ENCODE measurements at places on chromosomes 7 and 10.
A peak's percentile ranks its signal among the peaks of the same experiment; 100 is the strongest.

- DNase-seq, result peak; percentile 25
Observed at GRCh38 chr7:41925946-41926345, 223.1 kb upstream of the INHBA start.

- DNase-seq, result no peak
Observed at GRCh38 chr7:12474035-12474434, 70.4 kb upstream of the VWDE start.

DNA sequence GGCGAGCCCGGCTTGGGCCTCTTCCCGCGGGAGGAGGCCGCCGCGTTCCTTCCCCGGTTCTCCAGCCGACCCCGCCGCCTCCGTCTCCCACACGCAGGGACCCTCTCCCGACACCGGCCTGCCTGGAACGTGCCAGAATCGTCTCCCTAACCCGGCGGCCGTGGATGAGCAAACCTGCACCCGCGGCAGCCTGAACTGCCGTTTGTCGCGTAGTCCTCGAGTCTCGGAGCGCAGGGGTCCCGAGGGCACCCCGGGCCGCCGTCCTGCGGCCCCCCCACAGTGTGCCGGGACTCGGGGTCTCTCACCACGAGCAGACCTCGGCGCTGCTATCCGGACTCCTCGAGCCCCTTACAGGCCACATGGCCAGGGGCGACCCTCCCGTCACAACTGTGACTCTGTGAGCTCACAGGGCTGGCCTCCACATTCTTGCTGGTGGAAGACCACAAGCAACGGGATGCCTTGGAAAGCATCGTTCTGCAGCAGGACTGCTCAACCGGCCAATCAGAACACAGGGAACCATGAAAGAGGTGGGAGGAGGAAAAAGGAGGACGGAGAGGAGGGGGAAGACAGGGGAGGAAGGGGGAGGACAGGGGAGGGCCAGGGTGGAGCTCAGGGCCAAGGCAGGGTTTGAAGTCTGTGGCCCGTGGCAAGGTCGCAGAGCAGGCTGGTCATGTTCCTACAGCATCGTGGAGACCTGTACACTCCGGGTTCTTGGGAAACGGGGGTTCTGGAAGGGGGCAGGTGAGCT is 276.9 kb downstream of the DNAJB6 start:
- DNase-seq, result peak; percentile 17

GRCh38 chr7:90320801-90321494 is at the start of gene FAM237B:
FAM237B (minus strand) TSS chr7:90321304; CDS start chr7:90319748, 1,556 bp downstream.
- DNase-seq, result peak; percentile 36

- peak; percentile 69 for DNase-seq
Observed at GRCh38 chr10:22615819-22616499, 98.4 kb downstream of the PIP4K2A start.

- DNase-seq, result peak; percentile 52
Observed at GRCh38 chr7:100965723-100966541, 3.4 kb upstream of the MUC12 start.

GRCh38 chr10:11145495-11145855 is 127.8 kb downstream of the CELF2 start:
- no peak for DNase-seq

- DNase-seq, result peak; percentile 3
Observed at GRCh38 chr7:108268200-108268820, 138.1 kb upstream of the LAMB4 start.

DNA sequence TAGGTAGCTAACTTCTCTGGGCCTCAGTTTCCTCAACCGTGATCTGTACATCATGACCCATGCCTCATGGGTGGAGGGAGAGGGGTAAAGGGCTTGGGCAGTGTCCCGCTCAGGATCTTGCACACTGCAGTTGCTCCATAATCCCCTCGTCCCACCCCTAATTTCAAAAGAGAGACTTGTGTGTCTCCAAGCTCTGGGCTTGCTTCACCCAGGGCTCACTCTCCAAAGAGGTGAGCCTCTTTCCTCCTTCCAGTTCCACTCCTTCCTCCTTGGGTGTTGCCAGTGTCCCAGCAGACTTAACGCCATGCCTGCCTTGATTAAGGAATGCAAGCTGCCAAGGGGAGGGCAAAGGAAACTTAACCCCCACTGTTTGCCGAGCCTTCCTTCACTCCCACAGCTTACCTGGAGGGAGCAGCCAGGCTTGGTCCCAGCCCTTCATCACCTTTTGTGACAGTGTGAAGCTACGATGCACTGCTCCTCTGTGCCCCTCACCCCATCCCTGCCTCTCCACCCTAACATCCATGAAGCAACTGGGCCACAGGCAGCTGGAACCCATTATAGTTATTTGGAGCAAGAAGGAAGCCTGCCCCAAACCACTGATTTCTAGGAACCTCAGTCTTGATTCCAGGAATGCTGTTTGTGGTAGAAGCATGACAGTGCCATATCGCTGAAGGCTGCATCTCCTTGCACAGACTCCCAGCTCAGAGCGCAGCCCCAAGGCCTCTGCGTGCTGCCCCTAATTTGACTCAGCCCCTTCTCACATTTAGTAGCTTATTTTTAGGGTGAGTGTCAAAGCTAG is 363.3 kb downstream of the TNS3 start:
- DNase-seq, result peak; percentile 31

- DNase-seq, result no peak
Observed at GRCh38 chr10:115239761-115240160, 146.6 kb downstream of the ATRNL1 start.

- no peak for DNase-seq
Observed at GRCh38 chr10:60149003-60149402, 240.7 kb downstream of the ANK3 start.

- DNase-seq, result no peak
Observed at GRCh38 chr10:49010295-49010694, 70.7 kb upstream of the LRRC18 start.

GRCh38 chr7:130768854-130769253 is 34.8 kb upstream of the KLF14 start:
- no peak for DNase-seq

- DNase-seq, result no peak
Observed at GRCh38 chr10:61941202-61941681, 39.7 kb downstream of the ARID5B start.

DNA sequence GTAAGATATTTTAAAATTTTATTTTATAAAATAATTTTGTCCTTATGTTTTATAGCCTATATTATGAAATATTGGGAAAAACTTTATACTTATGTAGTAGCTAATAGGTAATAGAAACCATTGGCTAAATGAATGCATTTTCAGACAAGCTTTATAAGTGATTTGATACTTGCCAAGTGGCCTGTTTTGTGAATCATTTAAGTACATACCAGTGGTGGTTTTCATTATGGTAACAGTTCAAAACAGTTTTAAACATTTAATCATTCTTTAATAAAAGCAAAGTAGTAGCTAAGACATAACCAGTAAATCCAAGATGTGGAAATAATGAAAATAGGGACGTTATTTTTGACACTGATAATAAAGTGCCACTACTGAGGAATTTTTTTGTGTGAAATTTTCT is 182.2 kb downstream of the PHF14 start:
- peak; percentile 18 for DNase-seq

DNA sequence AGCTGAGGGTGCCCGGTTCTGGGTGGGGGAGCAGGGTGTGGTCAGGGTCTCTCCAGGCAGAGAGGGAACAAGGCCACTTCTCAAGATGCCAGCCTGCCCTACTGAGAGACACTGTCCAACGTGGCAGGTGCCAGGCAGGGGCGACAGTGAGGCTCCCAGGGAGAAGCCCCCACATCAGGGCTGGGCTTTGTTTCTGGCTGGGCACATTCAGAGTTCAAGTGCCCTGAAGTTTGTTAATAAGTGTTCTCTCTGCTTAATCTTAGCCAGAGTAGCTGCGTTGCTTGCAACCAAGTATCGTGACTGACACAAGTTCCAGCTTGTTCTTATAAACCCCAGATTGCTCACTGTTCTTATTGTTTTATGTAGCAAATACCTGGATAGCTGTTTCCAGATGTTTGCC is 21.8 kb downstream of the FOXL3 start:
- DNase-seq, result no peak

GRCh38 chr7:108920490-108920889 is 350.8 kb downstream of the DNAJB9 start:
- no peak for DNase-seq

- no peak for DNase-seq
Observed at GRCh38 chr10:77332256-77332655, 305.4 kb downstream of the KCNMA1 start.

DNA sequence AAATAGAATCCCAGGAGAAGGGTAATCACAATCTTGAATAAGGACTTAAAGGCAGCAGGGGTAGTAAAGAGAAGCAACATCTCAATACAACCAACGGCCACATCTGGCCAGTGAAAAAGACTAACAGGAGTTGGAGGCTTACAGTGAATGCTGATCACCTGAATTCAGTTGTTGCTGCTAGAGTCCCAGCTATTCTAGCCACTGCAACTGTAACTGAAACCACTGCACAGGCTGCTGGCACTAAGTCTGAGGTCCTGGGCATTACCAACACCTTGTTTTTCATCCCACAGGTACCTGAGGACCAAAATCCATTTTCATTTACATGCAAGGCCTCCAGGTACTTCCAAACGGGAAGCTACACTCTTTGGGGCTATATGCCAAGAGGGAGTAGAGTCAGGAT is 44.4 kb downstream of the TPK1 start:
- DNase-seq, result no peak

GRCh38 chr7:98653601-98654310 is 36.7 kb downstream of the NPTX2 start:
- DNase-seq, result no peak

GRCh38 chr7:1560620-1561031 is 4.6 kb upstream of the TMEM184A start:
- DNase-seq, result no peak

GRCh38 chr7:77479536-77480088 is 57.5 kb upstream of the PTPN12 start:
- DNase-seq, result peak; percentile 22

DNA sequence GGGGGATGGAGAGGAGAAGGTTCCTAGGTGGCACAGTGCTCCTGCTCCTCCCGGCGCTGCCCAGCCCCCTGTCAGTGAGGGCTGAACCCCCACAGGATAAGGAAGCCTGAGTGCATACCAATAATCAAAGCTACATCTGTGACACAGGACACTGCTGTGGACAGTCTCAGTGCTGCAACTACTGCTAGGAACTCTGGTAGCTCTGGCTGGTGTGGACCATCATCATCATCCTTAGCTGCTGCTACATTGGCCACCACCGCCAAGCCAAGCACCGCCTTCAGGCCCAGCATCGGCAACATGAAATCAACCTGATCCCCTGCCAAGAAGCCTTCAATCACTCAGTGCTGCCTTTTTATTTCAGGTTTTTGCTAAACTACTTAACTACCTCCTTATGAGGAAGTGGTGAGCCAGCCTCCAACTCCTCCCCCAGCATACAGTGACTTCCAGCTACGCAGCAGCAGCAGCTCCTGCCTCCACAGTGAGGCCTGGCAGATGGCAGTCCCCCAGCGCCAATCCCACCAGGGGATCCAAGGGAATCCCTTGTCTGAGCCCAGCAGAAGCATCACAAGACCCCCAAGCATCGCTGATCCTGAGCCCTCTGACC is 32.1 kb upstream of the SLC26A4 start:
- no peak for DNase-seq

DNA sequence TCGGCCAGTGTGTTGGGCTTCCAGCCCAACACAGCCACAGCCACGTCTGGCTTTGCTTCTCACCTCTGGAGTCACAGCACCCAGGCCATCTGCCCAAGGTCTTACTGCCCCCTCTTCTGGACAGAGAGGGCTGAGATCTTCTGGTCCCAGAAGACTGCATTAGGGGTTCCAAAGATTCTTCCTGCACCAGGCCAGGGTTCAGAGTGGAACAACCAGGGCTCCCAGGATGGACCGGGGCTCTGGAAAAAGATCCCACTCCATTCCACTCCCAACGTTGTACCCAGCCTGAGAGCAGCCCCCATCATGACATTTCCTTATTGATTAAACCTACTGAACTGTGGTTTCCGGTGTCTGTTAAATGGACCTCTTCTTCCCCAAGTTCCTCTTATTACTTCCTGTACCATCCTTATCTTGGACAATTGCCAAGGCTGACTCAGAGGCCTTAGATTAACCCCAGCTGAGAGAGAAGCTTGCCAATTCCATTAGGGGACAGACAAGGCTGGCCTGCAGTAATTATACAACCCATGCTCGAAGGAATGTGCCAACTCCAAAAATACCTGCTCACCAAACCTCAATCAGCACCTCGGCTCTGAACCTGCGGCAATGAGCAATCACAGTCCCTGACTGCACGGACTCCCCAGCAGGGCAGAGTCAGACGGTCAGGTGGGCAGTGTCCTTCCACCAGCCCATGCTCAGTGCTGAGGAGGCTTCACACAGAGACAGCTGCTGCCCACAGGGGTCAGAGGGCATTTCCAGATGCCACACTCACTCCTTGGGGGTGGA is 47.9 kb upstream of the NPFFR1 start:
- DNase-seq, result peak; percentile 94

DNA sequence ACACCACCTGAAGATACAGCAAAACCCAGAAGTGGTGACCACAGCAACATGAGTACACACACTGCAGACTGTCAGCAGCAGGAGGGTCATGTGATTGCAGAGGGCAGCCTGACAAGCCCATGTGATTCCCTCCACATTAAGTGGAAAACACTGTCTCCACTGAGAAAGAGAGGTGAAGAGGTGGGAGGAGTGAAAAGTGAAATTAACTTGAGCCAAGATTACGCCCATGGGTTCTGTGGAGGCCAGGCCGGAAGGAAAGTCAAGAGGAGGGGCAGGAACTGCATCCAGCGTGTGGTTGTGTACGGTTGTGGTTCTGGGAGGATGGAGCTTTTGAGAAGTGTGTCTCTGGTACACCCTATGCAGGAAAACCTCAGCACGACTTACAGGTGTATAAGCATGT is 138.5 kb downstream of the PLXNA4 start:
- no peak for DNase-seq

DNA sequence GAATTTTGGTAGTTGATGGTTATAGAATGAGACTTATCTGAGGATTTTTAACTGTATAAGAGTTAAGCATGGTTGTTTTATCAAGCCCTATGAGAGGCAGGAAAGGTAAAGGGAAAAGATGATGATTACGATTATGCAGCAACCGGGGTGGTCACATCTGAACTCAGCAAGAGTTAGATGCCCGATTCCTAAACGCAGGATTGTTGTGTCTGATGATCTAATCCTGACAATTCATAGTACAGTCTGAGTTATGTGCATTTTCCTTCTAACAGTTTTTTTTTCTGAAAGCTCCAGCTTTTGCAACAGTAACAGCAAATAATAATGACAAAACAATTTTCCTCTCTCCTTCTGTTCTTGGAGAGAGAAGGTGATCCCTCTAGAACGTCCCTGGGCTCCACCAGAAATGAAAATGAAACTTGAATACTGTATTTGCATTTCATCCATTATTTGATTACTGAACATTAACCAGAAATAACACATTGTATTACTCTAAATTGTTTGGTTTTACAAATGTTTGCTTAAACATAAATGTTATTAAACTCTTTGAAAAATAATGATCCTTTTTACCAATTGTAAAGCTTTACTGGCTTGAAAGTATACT is 176.5 kb upstream of the CCDC6 start:
- no peak for DNase-seq

GRCh38 chr10:81874875-81875466 is at the start of gene NRG3:
NRG3 (plus strand) TSS chr10:81875194.
- DNase-seq, result no peak

GRCh38 chr10:88062385-88062784 is 199.0 kb downstream of the PTEN start:
- DNase-seq, result no peak
